ENCODE measurements at places on chromosomes 6 and 20.
A peak's percentile ranks its signal among the peaks of the same experiment; 100 is the strongest.

DNA sequence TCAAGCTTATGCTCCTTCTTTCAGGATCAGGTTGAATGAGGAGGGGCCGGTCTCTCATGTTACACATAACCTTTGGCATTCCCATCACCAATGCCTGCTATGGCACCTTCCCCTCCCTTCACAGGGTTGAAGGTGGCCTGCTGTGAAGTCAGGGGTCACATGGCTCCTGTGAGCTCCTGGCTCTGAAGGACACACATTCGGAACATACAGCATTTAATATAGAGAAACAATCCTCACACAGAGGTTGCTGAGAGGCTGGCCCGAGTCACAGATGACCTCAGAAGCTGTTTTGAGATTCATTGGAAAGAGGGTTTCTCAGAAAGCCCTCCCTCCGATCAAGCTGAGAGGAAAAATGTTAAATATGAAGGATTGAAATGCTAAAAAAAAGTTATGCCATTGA, 82.1 kb downstream of the PSMG4 start:
- DNase-seq = no peak

GRCh38 chr6:30991891-30992290, 8.4 kb downstream of the MUC21 start:
- DNase-seq = no peak

- DNase-seq = no peak
These were observed 24.5 kb upstream of the MYCT1 start for GRCh38 chr6:152673236-152673635.

GRCh38 chr6:135163440-135163738, 17.7 kb upstream of the MYB start:
- peak; percentile 12 for DNase-seq

- DNase-seq = no peak
These were observed 26.2 kb downstream of the MOCS1 start for GRCh38 chr6:39907871-39908575.

- no peak for DNase-seq
These were observed 8.8 kb upstream of the TAF8 start for GRCh38 chr6:42041481-42042053.

DNA sequence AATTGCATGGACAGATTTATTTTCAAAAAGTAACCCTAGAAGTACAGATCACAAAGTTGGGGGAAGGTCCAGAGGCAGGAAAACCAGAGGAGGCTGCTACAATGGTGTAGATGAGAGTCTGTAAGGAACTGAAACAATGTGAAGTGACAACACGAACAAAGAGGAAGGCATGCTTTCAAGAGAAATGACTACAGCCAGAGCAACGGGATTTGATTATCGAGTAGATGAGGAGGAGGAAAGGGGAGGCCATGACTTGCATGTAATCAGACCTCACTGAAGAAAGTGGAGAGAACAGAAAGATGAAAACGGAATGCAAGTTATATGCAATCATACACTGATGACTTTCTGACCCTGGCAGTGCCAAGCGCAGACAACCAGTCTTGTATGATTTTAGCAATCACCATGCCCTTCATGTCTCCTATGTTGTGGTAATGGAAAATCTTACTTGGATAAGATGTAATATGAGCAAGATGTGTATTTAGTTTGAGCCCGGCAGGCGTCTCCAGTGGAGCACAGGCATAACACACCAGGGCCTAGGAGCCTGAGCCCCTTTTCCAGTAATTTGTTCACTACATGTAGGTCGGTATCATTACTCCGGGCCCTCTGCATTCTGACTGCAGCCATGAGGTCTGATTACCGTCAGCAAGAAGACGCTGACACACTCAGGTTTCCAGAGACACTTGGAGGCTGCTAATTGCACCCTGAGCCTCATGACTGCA, 34.0 kb upstream of the FAM83C start:
- DNase-seq = no peak

GRCh38 chr20:61966492-61967244, 99.0 kb downstream of the TAF4 start:
- DNase-seq = no peak

GRCh38 chr6:90860822-90861601, 274.1 kb upstream of the MAP3K7 start:
- no peak for DNase-seq

GRCh38 chr20:6055161-6055783, 1.4 kb upstream of the LRRN4 start:
- DNase-seq = no peak

- no peak for DNase-seq
These were observed at the start of gene SRMS for GRCh38 chr20:63547725-63548480. TSS of gene SRMS (minus strand) at chr20:63547749. CDS start at chr20:63547463, 286 bp downstream.

- no peak for DNase-seq
These were observed 93.6 kb upstream of the UST start for GRCh38 chr6:148653138-148653776.

GRCh38 chr20:18057994-18058349, 256 bp upstream of the OVOL2 start:
- DNase-seq = no peak

- DNase-seq = no peak
These were observed 27.8 kb downstream of the PPP1R16B start for GRCh38 chr20:38833154-38833856.

DNA sequence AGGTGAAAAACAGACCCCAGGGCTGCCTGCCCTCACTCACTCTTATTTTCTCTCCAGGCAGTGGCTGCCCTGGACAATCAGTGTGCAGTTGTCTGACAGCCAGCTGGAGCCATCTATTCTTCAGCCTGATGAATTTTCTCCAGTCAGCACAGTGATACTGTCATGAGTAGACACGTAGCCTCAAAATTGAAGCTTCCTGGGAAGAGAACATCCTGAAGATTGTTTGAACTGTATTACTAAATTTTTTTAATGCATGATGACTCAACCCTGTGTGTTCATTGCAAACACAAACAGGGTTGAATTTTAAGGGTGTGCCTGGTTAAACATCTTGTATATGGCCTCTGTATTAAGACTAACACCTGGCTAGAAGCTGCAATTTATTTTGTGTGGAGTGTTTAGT, 49.8 kb upstream of the STXBP5 start:
- DNase-seq = no peak

- no peak for DNase-seq
These were observed 84.6 kb downstream of the FYN start for GRCh38 chr6:111788379-111789276.

DNA sequence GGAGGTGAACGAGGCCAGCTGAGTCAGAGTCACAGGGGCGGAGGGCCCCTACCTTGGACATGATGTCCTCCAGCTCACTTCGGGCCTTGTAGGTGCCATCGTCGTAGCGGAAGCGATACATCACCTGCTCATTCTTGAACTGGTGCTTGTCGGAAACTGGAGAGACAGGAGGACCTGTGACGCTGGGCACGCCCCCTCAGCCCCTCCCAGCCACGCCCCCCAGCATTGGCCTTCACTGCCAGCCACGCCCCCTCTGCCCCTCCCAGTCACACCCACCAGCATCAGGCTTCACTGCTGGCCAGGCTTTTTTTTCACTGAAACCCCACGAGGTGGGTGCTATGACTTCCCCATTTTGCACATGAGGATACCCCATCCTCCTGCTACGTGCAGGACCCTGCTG, 148.2 kb downstream of the PREX1 start:
- DNase-seq = no peak

- no peak for DNase-seq
These were observed 178.4 kb downstream of the FARS2 start for GRCh38 chr6:5439749-5440148.

DNA sequence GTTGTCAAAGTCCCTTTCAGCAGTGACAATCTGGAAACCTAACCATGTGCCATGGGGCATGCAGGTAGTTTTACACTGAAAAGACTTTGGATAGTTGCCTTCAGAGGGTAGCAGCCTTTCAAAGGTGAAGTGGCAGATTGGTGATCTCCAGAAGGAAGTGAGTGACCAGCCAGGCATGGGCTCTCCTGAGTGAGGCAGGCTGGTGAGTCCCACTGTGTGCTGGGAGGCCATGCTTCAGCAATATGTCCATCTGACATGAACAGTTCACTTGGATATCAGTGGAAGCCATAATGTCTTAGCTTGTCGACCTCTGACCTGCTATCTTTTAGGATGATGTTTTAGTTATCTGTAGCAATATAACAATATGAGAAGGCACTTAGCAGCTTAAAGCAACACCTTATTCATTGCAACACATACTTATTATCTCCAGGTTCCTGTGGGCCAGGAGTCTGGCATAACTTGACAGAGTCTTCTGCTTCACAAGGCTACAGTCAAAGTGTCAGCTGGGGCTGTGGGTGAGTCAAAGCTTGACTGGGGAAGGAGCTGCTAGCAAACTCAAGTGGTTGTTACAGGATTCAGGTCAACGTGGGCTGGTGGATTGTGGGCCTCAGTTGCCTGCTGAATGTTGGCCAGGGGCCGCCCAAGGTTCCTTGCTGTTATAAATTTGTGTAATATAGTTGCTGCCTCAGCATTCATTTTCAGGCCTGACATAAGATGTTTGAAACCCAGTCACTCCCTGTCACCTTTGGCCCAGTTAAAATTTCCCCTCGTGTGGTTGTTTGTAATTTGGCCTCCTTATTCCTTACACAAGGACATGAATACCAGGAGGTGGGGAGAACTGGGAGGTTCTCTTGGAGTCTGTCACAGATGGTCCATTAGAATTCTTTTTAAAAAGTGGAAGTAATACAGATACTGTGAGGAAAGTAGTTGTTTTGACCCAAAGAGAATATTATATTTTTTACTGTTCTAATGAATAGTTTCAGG, 100.2 kb downstream of the UST start:
- DNase-seq = no peak

- no peak for DNase-seq
These were observed 785 bp upstream of the THBD start for GRCh38 chr20:23050076-23050838.

DNA sequence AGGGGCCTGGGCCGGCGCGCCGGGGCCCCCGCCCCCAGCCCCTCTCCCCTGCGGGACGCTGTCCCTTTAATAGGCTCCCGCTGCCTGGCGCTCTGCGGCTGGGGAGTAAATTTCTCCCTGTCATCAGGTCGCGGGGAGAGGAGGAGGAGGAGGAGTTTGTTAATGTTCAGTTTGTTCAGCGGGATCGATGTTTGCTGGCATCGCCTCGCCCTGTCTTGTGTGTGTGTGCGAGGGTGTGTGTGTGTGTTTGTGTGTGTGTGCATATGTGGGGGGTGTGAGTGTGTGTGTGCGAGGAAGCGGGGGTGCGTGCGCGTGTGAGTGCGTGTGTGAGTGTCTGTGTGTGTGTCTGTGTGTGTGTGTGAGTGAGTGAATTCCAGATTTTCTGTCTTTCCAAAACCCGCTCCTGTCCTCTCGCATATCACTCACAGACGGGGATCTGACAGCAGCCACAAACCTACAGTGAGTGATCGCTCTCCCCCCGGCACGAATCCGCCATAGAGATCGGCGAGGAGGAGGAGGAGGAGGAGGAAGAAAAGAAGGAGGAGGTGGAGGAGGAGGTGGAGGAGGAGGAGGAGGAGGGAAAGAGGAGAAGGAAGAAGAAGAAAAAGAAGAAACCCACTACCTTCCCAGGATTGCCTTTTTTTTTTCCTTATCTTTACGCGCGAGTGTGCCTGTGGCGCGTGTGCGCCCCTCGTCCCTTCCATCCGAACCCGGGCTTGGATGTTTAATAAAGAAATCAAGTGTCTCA, at the start of gene TSHZ2:
TSS of gene TSHZ2 (plus strand) at position 169 of the 748 bp plus-strand sequence. CDS start 936 bp downstream, outside the sequence.
- DNase-seq = peak; percentile 33

- DNase-seq = no peak
These were observed 20.2 kb downstream of the COL11A2 start for GRCh38 chr6:33171880-33172687.

DNA sequence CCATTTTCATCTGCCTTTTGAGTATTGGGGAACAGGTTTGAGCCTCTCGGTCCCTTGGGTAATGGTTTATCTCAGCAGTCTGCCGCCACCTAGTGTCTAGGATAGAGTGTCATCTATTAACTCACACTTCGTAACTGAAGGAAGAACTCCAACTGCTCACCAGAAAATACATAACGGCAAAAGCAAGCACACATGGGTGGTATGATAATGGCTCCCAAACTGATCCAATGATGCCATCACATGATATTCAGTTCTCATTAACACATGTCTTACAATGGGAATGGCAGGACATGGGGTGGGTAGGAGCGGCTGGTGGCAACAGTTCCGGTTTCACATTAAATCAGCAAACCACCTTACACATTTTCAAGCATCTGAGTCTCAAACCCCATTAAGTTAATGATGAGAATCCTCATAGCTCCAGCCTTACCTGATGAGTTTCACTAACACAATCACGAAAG, 110.7 kb upstream of the PHACTR1 start:
- peak; percentile 3 for DNase-seq

DNA sequence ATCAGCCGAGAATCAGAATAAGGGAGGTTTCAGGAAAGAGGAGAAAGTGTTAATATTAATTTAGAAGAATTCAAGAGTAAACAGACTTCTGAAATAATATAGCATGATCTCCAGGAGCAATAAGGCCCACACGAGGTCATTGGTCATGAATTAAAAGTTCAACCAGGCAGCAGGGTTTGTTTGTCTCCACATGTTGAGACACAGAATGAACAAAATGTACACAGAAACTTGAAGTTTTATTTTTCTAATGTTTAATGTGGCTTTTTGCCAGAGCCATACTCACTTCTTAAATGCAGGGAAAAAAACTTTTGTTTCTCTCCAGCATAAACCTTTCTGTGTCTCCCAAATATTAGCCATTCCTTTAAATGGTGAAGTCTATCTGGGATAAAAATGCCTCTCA, 504.5 kb downstream of the HDGFL1 start:
- DNase-seq = no peak

- no peak for DNase-seq
These were observed 86.2 kb downstream of the KCNB1 start for GRCh38 chr20:49396230-49396629.

- DNase-seq = no peak
These were observed 42.7 kb downstream of the AKAP7 start for GRCh38 chr6:131177996-131178395.

DNA sequence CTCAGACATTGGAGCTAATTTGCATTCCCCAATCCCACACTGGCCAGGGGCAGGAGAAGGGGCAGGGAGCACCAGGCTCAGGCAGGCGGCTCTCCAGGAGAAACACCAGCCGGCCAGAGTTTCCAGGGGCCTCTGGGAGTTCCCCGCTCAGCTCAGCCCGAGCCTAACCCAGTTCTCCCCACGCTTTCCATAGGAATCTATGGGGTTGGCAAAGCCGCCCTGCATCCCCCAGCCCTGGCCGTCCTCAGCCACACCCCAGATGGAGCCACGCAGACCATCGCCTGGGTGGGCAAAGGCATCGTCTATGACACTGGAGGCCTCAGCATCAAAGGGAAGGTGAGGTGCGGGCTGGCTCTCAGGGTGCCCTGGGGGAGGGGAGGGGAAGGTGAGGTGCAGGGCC, 8.2 kb downstream of the NPEPL1 start:
- DNase-seq = no peak

DNA sequence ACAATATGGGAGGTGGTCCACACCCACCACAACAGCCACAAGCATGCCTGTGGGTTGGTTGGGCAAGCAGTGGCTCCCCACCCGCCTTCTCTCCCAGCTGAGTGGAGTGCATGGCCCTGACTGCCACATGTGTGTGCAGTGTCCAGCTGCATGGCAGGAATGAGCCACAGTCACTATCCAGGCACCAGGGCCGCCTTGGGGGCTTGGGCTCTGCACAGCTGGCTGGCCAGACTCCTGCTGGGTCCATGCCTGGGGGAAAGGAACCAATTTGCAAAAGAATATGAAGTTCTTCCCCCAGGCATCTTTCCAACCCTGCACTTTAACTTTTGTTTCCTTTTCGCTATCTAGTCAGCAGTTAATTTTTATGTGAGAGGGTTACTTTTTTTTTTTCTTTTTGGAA, 11.6 kb upstream of the ASCC3 start:
- no peak for DNase-seq

GRCh38 chr6:82878812-82879211, 186.8 kb downstream of the UBE3D start:
- DNase-seq = no peak

GRCh38 chr6:44297063-44298038, 15.8 kb downstream of the AARS2 start:
- peak; percentile 44 for DNase-seq

GRCh38 chr6:45419571-45420082, 41.9 kb upstream of the SUPT3H start:
- DNase-seq = peak; percentile 42

All from activated T-cell treated with anti-CD3 and anti-CD28 coated beads for 1 hour (primary cell).